ENCODE measurements at places on chromosomes 16 and 17. TPM values are rescaled to one million over a fixed set of nuclear protein-coding genes. Genes with fewer than 3 reads are reported as not detected.

SULT1A2 gene
- total RNA-seq, result not detected

LGALS9B gene
- not detected for total RNA-seq

NPB gene
- total RNA-seq, result not detected

ZNF19 gene
- total RNA-seq, result 1.3 TPM

CCDC92B gene
- not detected for total RNA-seq

MT4 gene
- not detected for total RNA-seq

ABCA6 gene
- 2.2 TPM for total RNA-seq

DNA sequence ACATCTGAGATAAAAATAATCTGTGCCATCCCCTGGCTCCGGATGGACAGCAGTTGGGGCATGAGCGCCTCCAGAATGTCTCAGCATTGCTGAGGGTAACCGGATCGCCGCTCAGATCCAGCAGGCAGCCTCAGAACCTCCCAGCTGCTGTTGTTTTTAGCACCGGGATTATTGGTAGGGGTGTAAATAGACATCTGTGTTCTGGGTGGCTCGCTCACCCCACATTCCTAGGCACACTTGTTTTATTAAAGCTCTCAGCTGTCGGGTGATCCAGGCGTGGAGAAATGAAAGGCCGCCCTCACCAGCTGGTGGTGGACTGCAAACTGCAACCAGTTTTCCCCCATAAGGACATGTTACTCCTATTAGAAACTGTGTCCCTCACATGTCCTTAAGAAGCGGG lies 32.1 kb downstream of the MYH3 start:
- no peak for DNase-seq

GRCh38 chr16:12239226-12239625 lies 262.7 kb downstream of the SNX29 start:
- no peak for DNase-seq

DNA sequence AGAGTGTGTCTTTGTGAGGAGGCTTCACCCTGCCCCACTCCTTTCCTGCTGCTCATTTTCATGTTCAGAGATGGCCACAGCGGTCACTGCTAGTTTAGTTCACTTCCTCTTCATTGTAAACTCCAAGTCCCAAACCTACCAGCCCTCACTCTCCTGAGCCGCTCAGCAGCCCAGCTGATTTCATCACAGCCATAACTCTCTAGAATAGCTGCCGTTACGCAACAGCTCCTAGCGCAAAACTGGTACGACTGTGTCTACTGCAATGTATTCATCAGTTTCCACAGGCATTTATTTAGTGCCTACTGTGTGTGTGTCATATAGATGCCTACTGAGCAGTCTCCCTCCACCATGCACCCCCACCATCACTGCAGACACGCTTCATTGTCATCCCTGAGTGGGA lies 233.5 kb upstream of the RPL38 start:
- DNase-seq, result no peak

- no peak for DNase-seq
Observed at GRCh38 chr17:82242977-82243647, 14.3 kb downstream of the SLC16A3 start.

GRCh38 chr17:80270104-80270503 lies 9.5 kb downstream of the RNF213 start:
- no peak for DNase-seq

DNA sequence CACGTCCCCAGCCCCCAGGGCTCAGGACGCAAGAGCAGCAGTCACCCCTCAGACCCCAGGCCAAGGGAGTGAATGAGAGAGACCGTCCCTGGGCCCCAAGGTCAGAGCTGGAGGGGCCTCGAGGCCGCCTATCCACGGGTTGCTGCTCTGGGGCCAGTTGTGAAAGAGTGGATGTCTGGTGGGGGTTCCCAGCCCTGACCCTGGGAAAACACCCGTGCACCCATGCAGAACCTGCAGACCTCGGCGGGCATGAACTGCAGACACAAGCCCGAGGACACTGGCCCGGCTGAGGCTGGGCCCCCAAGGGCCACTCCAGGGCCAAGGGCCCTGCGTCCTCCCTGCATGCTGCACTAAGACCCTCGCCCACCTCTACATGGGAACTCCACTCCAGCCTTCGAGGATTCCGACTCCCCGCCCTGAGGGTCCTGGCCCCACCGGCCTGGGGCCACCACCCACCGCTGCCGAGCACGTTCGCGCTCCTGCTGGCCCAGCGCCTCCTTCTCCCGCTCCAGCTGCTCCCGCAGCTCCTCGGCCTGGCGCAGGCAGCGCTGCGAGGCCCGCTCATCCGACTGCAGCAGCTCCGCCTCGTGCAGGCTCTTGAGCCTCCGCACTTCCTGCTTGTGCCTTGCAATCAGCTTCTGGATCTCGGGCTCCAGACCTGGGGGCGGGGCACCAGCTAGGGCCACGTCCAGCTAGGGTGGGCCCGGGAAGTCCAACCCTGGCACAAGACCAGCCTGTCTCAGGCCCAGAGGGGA lies 27.6 kb upstream of the AATK start:
- no peak for DNase-seq

- no peak for DNase-seq
Observed at GRCh38 chr17:43825567-43825966, 7.4 kb downstream of the MPP3 start.

DNA sequence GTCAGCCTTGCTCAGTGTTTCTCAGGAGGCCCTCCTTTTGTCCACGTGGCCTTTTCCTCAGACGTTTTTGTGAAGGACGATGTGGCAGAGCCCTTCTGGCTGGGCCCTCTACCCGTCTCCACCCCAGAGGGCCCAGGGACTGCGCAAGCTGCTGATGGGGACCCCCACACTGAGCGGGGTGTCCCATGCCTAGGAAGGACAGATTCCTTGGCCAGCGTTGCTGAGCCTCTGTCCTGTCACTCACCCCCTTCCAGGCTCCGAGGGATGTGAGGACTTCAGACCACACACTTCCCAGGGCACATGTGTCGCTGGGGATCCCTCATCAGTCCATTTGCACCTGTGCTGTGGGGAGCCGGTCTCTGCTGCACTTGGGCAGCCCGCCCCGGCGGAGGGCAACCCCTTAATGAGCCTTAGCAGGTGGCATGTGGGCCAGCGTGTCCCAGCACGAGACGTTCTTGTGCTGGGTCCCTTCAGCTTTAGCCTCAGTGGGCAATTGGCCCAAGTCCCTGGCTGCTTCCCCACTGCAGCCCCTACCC lies 48.3 kb downstream of the NT5M start:
- no peak for DNase-seq

DNA sequence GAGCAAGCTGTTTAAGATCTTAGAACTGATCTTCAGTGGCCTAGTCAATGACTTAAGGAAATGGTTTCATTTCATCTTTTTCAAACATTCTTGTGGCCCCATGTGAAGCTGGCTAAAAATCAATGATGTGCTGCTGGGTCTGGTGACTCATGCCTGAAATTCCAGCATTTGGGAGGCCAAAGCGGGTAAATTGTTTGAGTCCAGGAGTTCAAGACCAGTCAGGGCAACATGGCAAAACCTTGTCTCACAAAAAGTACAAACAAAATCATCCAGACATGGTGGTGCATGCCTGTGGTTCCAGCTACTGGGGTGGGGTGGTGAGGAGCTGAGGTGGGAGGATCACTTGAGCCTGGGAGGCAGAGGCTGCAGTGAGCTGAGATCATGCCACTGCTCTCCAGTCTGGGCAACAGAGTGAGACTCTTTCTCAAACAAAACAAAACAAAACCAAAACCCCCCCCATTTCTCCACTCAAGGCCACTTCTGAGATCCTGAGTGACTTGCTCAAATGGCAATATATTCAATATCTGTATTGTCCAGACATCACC lies 17.4 kb upstream of the COL1A1 start:
- no peak for DNase-seq

All from dermis microvascular lymphatic vessel endothelial cell (primary cell).